ENCODE measurements at places on chromosomes 2 and 18. TPM values are rescaled to one million over a fixed set of nuclear protein-coding genes. Genes with fewer than 3 reads are reported as not detected.

- H3K36me3 ChIP-seq: no peaks in the 10 kb centered on the region
- H3K4me3 ChIP-seq: no peak overlapping the region
- H3K27ac ChIP-seq: no peak overlapping the region
- H3K4me1 ChIP-seq: no peaks in the 10 kb centered on the region
- no peaks in the 10 kb centered on the region for H3K27me3 ChIP-seq
- DNase-seq: no peak
These were observed 260.4 kb downstream of the SLC4A3 start for GRCh38 chr2:219887870-219888269.

DNA sequence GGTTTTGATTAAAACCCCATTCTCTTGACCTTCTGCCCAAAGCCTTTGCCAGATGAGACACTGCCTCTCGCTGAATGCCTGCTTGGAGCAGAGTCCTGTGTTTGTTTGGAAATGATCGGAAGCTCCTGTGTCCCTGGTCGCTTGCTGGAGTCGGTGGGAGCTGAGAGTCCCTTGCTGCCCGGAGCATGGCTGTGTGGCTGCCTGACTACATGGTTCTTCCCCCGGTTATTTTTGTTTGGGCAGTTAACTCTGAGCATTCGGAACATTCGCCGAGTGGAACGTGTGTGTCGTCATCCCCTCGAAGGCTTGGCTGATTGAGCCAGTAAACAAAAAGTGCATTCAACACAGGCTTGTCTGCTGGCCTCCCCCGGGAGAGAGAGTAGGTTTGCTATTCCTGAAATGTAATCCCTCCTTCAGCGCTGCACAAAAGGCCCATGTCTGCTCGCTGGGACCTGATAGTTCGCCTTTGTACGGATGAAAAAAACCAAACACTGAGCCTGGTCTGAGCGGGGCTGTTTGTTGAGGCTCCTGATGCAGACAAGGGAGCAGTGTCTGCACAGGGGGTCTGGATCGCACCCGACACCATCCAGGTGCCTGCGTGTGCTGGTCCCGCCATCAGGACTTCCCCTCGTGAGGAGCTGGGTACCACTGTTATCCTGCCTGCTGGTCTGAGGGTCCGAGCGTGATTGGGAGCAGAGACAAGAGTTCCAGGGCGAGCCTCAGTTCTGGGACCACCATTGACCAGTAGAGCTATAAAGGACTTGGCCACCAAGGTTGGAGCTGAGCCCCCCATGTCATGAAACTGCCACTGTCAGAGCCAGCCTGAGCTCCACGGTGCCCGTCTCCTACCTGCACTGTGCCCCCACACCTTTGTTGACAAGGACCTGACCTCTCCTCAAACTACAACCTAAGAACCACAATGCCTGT lies 83.8 kb downstream of the AGAP1 start:
- no peak overlapping the region for H3K4me3 ChIP-seq
- H3K4me1 ChIP-seq: no peaks in the 10 kb centered on the region
- no peaks in the 10 kb centered on the region for H3K36me3 ChIP-seq
- H3K27me3 ChIP-seq: no peaks in the 10 kb centered on the region
- H3K27ac ChIP-seq: no peak overlapping the region

GRCh38 chr2:42800981-42801380 lies 8.6 kb upstream of the HAAO start:
- H3K27me3 ChIP-seq: no peaks in the 10 kb centered on the region
- no peak for DNase-seq
- H3K4me1 ChIP-seq: no peaks in the 10 kb centered on the region
- H3K4me3 ChIP-seq: no peak overlapping the region

Gene ECEL1
- total RNA-seq: 8.9 TPM

DNA sequence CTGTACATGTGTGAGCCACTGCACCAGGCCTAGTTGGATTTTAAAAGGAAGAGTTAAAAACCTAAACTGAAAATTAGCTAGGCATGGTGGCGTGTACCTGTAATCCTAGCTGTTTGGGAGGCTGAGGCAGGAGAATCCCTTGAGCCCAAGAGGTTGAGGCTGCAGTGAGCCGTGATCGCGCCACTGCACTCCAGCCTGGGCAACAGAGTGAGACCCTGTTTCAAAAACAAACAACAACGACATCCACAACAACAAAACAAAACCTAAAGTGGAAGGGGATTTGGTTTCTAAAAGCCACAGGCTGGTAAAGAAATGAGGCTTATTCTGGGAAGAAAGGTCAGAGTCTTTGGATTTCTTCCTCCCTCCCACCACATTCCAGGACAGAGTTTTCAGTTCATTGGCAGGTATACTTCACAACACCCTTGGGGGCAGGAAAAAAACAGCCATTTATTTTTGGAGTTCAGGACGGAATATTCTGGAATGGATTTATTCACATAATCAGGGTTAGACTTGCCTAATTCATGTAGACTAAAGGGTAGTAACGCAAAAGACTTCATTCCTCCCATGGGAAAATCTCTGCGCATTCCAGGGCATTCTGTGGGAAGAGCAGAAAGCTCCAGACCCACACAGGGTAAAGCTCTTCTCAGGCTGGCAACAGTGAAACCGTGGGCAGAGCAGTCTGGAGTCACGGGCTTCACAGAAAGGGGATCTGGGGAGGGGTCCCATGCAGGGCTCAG lies 34.9 kb downstream of the TEX44 start:
- no peaks in the 10 kb centered on the region for H3K27me3 ChIP-seq
- no peak for DNase-seq
- no peak overlapping the region for H3K4me3 ChIP-seq
- H3K36me3 ChIP-seq: no peaks in the 10 kb centered on the region
- H3K27ac ChIP-seq: no peak overlapping the region

DNA sequence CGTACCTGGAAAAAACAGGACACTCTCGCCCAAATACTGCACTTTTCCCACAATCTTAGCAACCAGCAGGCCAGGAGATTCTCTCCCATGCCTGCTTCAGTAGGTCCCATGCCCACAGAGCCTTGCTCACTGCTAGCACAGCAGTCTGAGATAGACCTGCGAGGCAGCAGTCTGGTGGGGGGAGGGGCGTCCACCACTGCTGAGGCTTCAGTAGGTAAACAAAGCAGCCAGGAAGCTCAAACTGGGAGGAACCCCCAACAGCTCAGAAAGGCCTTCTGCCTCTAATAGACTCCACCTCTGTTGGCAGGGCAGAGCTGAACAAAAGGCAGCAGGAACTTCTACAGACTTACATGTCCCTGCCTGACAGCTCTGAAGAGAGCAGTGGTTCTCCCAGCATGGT lies 1202.8 kb upstream of the ACVR2A start:
- DNase-seq: no peak
- no peaks in the 10 kb centered on the region for H3K4me1 ChIP-seq
- no peak overlapping the region for H3K4me3 ChIP-seq
- no peaks in the 10 kb centered on the region for H3K27me3 ChIP-seq
- H3K36me3 ChIP-seq: no peaks in the 10 kb centered on the region

- no peaks in the 10 kb centered on the region for H3K36me3 ChIP-seq
- H3K4me3 ChIP-seq: peak overlapping the region; percentile 54
These were observed 1.5 kb upstream of the GDF7 start for GRCh38 chr2:20665243-20666004.

DNA sequence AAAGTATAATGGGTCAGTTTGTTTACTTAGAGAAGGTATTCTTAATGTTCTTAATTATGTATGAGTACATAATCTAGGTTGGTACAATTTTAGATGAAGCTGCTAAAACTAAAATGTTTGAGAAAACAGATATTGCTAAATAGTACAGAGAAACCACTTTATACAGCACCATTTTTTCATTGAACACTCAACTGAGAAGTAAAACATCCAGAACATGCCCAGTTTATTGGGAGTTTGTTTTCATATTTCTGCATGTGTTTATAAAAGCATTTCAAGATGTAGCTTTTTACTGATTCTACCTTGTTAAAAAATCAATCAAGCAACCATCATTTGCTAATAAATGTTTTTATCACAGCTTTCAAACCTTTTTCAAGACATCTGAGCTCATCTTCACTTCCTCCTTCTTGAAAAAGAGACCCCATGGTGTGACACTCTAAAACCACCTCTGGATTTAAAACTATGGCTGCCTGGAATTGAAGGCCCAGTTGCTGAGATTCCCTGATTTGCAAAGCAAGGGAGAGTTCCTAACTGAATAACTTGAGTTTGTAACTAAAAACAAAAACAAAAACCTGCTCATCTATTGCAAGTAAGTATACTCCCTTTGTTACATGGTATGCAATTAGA lies 585.9 kb downstream of the ZEB2 start:
- H3K36me3 ChIP-seq: no peaks in the 10 kb centered on the region
- H3K4me3 ChIP-seq: no peak overlapping the region
- no peak for DNase-seq
- H3K27ac ChIP-seq: no peak overlapping the region

GRCh38 chr2:112896909-112897623 lies 13.9 kb upstream of the IL37 start:
- H3K36me3 ChIP-seq: no peaks in the 10 kb centered on the region
- H3K4me3 ChIP-seq: no peak overlapping the region
- no peak overlapping the region for H3K27ac ChIP-seq
- peaks cover 27% of the 10 kb centered on the region for H3K4me1 ChIP-seq
- H3K27me3 ChIP-seq: no peaks in the 10 kb centered on the region

Gene GAD1
- total RNA-seq: 18.5 TPM

Gene IL36RN
- 0.19 TPM for total RNA-seq

DNA sequence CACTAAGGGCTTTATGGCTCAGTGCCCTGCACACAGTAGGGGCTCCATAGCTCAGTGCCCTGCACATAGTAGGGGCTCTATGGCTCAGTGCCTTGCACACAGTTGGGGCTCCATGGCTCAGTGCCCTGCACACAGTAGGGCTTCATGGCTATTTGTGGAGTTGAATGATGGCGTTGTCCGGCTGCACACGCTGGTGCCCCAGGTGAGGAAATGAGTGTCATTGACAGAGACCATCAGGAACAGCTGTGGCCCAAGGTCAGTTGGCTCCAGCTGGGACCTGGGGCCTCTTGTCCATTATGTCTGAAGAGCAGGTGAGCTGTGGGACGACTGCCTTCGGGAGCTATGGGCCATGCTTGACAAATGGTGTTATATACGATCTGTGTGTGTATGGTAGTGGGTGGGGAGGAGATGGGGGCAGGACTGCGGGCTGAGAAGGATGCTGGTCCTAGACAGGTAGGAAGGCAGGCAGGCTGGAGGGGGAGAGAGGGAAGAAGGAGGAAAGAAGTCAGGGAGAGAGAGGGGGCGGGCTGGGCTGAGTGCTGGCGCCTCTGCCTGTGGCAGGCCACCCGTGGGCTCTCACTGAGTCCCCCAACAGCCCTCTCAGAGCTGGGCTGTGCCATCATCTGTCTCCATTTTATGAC lies 130.6 kb downstream of the CLIP4 start:
- H3K27ac ChIP-seq: no peak overlapping the region
- H3K27me3 ChIP-seq: no peaks in the 10 kb centered on the region
- H3K36me3 ChIP-seq: no peaks in the 10 kb centered on the region
- DNase-seq: no peak
- H3K4me3 ChIP-seq: no peak overlapping the region
- H3K4me1 ChIP-seq: no peaks in the 10 kb centered on the region

GRCh38 chr18:50182511-50182910 lies 12.4 kb downstream of the MYO5B start:
- no peaks in the 10 kb centered on the region for H3K36me3 ChIP-seq
- no peak overlapping the region for H3K27ac ChIP-seq
- no peak for DNase-seq
- no peaks in the 10 kb centered on the region for H3K27me3 ChIP-seq
- H3K4me3 ChIP-seq: no peak overlapping the region
- H3K4me1 ChIP-seq: no peaks in the 10 kb centered on the region

DNA sequence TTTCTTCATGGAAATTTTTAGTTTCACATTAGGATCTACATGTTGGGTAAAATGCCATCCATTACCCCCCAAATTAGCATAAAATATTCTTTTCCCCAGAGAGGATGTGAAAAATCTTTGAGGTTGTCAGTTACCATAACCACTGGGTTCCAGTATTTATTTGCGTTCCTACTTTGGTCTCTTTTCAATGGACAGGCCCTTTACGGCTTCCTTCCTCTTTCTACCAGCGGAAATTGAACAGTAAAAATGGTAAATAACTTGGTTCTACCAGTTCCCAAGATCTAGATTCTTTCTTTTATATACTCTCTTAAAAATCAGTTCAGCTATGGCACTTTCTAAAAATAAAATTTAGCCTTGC lies 169.2 kb upstream of the APCDD1 start:
- no peaks in the 10 kb centered on the region for H3K27me3 ChIP-seq
- H3K27ac ChIP-seq: no peak overlapping the region
- no peak for DNase-seq
- H3K4me1 ChIP-seq: no peaks in the 10 kb centered on the region
- H3K36me3 ChIP-seq: no peaks in the 10 kb centered on the region

GRCh38 chr18:78430131-78430758 lies 549.4 kb upstream of the SALL3 start:
- DNase-seq: no peak
- H3K36me3 ChIP-seq: no peaks in the 10 kb centered on the region
- no peaks in the 10 kb centered on the region for H3K4me1 ChIP-seq
- H3K27ac ChIP-seq: no peak overlapping the region

Gene CAPN14
- 0.23 TPM for total RNA-seq

- H3K36me3 ChIP-seq: no peaks in the 10 kb centered on the region
- H3K27ac ChIP-seq: no peak overlapping the region
- DNase-seq: no peak
- H3K4me1 ChIP-seq: no peaks in the 10 kb centered on the region
These were observed 53.0 kb upstream of the ASAP2 start for GRCh38 chr2:9153643-9153980.

- no peak overlapping the region for H3K4me3 ChIP-seq
- DNase-seq: no peak
- H3K4me1 ChIP-seq: no peaks in the 10 kb centered on the region
- no peak overlapping the region for H3K27ac ChIP-seq
- no peaks in the 10 kb centered on the region for H3K27me3 ChIP-seq
- H3K36me3 ChIP-seq: no peaks in the 10 kb centered on the region
These were observed 125.8 kb downstream of the THSD7B start for GRCh38 chr2:136891100-136891499.

DNA sequence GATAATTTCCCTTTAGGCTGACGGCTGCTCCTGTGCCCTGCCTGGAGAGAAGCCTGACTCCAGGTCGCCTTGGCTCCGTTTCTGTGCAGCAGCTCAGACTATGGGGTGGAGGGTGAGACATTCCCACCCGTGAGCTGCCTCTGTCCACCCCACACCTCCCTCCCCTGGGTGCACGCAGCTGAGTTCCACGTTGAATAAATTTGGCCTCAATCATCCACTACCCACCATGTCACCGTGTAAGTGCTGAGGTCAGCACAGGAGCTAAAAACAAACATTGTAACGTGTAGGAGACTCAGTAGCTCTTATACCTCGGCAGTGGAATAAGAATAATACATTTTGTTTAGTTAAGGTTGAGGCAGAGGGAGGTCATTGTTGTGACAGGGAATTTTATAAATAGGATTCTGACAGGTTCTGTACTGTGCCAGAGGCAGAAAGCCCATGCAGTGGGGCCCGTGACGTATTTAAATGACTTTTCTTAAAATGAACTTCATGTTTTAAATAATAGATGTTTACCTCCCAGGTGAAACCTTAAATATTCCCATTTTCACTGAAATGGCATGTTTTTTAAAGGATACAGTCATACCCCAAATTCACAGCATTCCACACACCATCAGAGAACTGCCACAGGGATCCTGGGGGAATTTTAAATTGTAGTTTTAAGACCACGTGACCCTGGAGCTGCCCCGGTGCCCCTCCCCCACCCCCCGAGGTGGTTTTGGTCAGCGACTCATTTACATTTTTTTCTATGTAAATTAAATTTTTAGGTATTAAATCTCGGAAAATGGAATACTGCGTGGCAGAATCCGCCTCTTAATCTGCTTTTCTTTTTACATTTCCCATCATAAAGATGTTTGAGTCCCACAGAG lies 50.2 kb downstream of the NFATC1 start:
- no peak overlapping the region for H3K4me3 ChIP-seq
- no peak overlapping the region for H3K27ac ChIP-seq
- no peaks in the 10 kb centered on the region for H3K4me1 ChIP-seq
- H3K36me3 ChIP-seq: no peaks in the 10 kb centered on the region
